ENCODE measurements at places on chromosomes 12 and 14.

- no peak for DNase-seq
These were observed 43.4 kb upstream of the PIK3C2G start for GRCh38 chr12:18217966-18218365.

- no peak for DNase-seq
These were observed 80.5 kb downstream of the MED13L start for GRCh38 chr12:116196752-116197718.

DNA sequence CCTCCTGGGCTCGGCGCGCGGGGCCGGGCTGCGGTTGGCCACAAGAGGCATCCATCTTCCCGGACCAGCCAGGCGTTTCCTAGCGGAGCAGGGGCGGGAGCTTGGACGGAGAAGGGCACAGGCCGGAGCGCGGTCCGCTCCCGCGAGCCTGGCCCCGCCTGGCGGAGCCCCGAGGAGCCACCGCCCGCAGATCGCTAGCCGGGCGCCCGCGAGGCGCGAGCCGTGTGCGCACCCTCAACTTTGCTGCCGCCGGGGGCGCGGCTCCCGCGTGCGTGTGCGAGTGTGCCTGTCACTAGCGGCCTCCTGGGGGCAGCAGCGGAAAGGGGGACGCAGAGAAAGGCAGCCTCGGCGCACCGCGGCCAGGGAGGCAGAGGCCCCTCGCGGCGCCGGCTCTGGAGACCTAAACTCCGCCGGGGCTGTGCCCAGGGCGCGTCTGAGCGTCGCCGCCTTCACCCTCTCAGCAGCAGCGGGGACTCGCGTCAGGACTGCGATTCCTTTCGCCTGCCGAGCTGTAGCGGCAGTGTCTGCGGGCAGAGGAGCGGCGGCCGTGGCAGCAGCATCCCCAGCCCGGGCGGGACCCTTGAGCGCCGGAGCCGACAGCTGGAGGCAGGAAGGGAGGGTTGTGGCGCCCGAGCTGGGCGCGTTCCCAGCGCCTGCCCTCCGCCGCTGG, 644 bp upstream of the SRGAP1 start:
- DNase-seq: peak; percentile 97

- no peak for DNase-seq
These were observed 3.1 kb upstream of the CREBL2 start for GRCh38 chr12:12608557-12608957.

DNA sequence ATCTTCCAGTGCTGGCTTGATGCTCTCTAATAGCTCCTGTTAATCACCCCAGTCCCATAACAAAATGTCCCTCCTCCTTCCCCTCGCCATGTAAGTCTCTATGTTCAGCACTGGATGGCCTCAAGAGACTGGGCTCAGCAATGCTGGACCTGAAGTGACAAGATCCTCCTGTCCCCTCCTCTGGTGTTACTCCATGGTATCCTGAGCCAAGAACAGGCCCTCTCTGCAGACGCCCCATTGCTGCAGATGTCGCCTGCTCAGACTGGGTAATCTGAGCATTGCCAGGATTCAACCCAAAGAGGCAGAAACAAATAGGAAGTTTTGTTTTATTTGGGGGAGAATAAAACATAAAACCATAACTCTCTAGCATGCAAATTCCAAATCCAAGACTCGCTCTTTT, 149.7 kb downstream of the NTF3 start:
- DNase-seq: no peak

GRCh38 chr12:127355061-127355841, 911.7 kb upstream of the TMEM132C start:
- no peak for DNase-seq

GRCh38 chr14:74664717-74665116, 48.2 kb downstream of the AREL1 start:
- no peak for DNase-seq

GRCh38 chr14:24434676-24435075, 4.9 kb downstream of the KHNYN start:
- DNase-seq: no peak
